Left ventricle myocardium inferior (tissue), 1 donor: ENCODE measurements at places on chromosomes 12 and 14. TPM values are rescaled to one million over a fixed set of nuclear protein-coding genes. Genes with fewer than 3 reads are reported as not detected.

GRCh38 chr12:1205512-1206060, 214.6 kb downstream of the ERC1 start:
- DNase-seq, result no peak

GRCh38 chr14:102417646-102418045, 54.9 kb downstream of the TECPR2 start:
- DNase-seq, result no peak

DNA sequence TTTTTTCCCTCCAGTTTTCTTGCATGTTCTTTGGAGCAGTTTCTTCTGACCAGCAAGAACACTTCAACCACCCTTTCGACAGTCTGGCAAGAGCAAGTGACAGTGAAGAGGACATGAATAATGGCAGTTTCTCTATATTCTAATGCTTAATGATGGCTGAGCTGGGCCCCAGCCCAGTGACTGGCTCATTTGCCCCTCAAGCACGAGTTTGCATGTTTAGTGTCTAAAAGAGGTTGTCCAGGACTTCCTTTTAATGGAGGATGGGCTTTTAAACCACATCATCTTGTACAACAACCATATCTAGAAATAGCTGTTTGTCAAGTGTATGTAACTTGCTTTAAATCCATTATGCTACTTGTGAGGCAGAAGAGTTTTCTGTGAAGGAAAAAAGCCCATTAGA, 28.4 kb downstream of the RAD9B start:
- no peak for DNase-seq

- no peak for DNase-seq
Measured at GRCh38 chr12:53974084-53975063, at the start of gene HOTAIR. TSS of gene HOTAIR (minus strand) at chr12:53974954.

GRCh38 chr14:90603841-90604240, 207.0 kb downstream of the CALM1 start:
- no peak for DNase-seq

GRCh38 chr14:52590318-52590717, 37.7 kb downstream of the GPR137C start:
- no peak for DNase-seq

The PPP1R36 gene
- total RNA-seq, result 0.36 TPM

The BMP4 gene
- total RNA-seq, result 9.8 TPM

GRCh38 chr12:14885718-14886221, at the start of gene MGP:
TSS of gene MGP (minus strand) at chr12:14885854. CDS start at chr12:14885791, 63 bp downstream.
- no peak for DNase-seq

DNA sequence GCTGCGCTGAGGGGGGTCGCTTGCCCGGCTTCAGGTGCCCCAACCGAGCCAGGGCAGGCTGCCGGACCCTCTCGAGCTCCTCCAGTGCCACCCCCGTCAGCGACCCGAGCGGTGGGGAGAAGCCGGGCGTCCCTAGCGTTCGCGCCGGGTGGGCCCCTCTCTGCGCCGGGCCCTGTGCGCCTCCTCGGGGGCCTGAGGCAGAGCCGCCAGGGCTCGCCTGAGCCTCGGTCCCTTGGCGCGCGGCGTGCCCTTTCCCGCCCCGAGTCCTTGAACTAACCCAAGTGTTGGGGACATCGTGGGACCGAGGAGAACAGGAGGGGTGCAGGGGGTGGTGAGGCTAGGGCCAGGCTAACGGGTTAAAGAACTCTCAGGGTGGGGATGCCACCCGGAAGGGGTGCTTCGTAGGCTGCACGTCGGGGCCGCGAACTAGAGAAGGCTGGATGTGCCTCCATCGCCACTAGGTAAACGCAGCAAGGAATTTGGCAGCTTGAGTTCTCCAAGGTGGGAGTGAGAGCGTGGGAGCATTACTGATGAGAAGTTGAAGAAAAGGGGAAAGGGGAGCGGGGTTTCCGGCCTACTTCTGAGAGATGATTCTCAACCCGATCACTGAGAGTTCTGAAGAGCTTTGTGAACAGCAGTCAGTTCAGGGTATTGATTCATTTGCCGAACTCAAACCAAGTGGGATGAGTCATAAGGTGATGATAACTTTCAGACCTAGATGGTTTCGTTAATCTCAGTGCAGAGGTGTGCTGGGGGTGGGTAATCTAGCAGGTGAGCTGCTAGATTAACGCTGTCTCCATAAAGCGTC, 618 bp downstream of the RNF34 start:
- DNase-seq, result peak; percentile 25

The MMP14 gene
- 22.1 TPM for total RNA-seq

- no peak for DNase-seq
Measured at GRCh38 chr14:105313381-105314286, 914 bp upstream of the PACS2 start.

- DNase-seq, result no peak
Measured at GRCh38 chr12:124586756-124587155, 19.3 kb upstream of the NCOR2 start.

DNA sequence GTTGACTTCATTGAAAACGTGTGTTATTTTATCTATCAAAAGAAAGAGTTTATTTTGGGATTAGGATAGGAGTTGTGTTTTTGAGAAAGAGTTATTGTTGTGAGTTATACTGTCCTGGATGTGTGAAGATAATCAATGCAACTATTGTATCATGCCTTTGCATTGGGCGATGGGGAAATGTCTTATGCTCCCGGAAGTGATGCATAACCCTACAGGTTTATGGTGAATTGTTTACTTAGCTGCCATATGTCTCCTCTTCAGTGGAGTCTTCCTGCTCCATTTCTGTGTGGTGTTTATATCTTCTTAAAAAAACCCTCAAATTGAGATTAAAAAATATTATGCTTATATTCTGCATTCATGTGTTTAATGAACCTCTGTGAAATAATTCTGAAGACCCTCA, 6.5 kb downstream of the PDE3A start:
- DNase-seq, result no peak

- no peak for DNase-seq
Measured at GRCh38 chr14:101875041-101875726, 89.2 kb upstream of the DYNC1H1 start.

GRCh38 chr14:51547260-51547659, 104.5 kb upstream of the FRMD6 start:
- no peak for DNase-seq

The PAX9 gene
- total RNA-seq, result not detected

The IL22 gene
- total RNA-seq, result not detected

DNA sequence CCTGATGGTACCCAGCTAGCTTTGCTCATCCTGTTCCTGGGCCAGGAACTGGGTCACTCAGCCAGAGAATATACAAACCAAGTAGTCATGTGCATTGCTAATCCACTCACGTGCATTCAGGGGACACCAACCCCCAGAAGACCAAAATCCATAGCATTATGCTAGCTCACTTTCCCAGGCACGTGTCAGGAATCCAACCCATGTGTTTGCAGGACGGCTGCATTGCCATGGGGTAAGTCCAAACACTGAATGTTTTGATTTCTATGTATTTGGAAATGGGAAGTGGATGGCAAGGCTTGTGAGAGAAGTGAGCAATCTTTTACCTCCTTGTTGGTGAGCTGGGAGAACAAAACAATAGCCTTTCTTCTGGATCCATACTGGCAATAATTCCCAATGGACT, 87.1 kb upstream of the FOXN3 start:
- no peak for DNase-seq

- no peak for DNase-seq
Measured at GRCh38 chr12:71873821-71874220, 34.3 kb downstream of the TBC1D15 start.

- no peak for DNase-seq
Measured at GRCh38 chr12:79932357-79932756, 2.5 kb downstream of the PPP1R12A start.

DNA sequence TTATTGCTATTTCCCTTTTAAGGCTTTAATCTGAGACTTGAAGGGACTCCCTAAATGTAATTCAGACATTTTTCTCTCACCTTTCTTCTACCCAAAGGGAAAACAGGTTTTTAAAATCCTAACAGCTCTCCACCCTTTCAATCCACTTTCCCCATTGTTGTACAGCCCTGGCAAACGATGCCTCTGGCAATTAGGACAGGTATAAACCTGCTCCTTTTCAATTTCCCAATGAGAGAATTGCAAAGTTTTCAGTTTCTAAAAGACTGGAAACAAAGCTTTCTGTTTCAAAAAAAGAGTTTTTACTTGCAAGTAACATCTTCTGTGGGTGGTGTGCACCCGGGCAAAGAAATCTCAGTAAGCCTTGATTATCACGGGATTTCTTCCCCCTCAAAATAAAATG, 131.2 kb downstream of the HMGA2 start:
- no peak for DNase-seq

The KRT6C gene
- not detected for total RNA-seq

DNA sequence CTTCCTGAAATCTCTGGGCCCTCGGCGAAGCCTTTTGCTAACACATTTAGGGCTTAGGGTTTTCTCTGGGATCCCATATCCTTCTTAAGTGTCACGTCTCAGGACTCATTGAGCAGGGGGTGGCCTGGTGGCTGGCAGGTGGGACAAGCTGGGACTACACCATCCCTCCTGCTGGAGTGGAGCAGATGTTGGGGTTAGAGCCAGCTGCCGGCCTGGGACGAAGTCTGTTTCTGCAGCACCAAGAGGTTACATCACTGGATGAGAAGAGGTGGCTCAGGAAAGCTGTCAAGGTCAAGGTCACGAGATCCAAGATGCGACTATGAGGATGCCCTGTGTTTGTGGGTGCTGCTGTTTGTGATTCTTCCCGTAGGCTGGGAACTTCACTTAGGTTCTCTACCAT, 16.3 kb downstream of the SMCO2 start:
- peak; percentile 42 for DNase-seq
